Activated naive CD8-positive, alpha-beta T cell treated with anti-CD3 and anti-CD28 coated beads, Interleukin-2, amount 10 ng/mL, durations not matched to agents 7 days and 5 days (primary cell): ENCODE measurements at places on chromosomes 7 and 10. TPM values are rescaled to one million over a fixed set of nuclear protein-coding genes. Genes with fewer than 3 reads are reported as not detected.

STAG3 gene
- 38.8 TPM for total RNA-seq

SSC4D gene
- 0.34 TPM for total RNA-seq

OR2A1 gene
- not detected for total RNA-seq

INMT gene
- 0.30 TPM for total RNA-seq

CPVL gene
- 1.2 TPM for total RNA-seq

SPRN gene
- total RNA-seq = not detected

DYDC2 gene
- total RNA-seq = not detected

PRKAR2B gene
- 1.6 TPM for total RNA-seq

DGKB gene
- not detected for total RNA-seq
